Right renal cortex interstitium (tissue), 3 donors: ENCODE measurements at places on chromosomes 5 and 9.

GRCh38 chr9:91771864-91772263 is 178.2 kb downstream of the ROR2 start:
- no peak for DNase-seq

DNA sequence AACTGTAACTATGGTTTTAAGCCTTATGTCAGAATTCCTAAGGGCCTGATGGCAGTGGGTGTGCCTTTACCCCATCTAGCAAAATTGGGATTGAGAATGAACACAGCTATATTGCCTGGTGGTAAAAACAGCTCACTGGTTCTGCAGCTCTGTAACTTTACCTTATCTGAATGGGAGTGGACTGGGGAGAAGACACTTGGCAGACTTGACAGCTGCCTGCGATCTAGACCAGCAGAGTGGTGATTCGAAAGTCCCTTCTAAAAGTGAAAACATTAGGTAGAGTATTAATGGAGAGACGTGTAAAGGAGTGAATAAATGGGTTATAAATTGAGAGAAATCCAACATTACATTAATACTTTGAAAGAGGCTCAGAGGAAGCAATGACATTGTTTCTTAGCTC is 289.1 kb upstream of the EDIL3 start:
- no peak for DNase-seq

DNA sequence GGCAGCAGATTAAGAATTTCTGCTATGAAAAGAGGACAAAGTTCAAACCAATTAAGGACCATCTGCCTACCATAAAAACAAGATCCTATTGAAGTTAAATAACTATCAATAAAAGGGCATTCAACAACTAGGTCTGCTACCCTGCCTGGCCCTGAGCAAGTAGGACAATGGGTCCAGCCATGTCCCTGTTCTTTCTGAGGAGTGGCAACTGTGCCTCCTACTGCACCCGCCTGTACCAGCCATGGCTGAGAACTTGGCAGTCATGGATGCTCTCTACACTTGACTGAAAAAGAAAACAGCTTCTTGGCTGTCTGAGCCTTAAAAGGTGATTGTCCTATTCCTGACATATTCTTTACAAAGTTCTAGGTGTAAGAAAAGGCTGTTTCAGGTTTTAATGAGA is 652.4 kb downstream of the PDE4D start:
- no peak for DNase-seq

- DNase-seq, result no peak
Observed at GRCh38 chr9:5492965-5493678, 17.2 kb upstream of the PDCD1LG2 start.

GRCh38 chr9:111276431-111277128 is 53.4 kb downstream of the OR2K2 start:
- no peak for DNase-seq

GRCh38 chr9:73219985-73220626 is 68.4 kb downstream of the ANXA1 start:
- no peak for DNase-seq

DNA sequence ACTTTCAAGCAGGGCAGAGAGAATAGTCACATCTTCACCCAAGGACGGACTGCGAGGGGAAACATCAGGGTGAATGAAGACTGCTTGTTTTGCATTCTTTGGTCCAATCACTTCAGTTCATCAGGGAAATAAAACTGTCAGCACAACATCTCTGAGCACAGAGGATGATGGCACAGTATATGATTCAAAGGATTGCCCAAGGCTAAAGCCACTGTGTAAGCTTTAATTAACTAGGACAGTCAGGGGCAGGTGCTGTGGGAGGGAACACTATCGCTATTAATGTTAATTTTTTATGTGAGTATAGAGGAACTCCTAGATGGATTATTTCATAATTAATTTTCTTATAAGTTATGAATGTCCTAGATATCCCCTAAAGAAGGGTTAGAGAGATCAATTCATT is 112.1 kb downstream of the BASP1 start:
- no peak for DNase-seq

- DNase-seq, result no peak
Observed at GRCh38 chr5:56988490-56988889, 36.6 kb upstream of the MIER3 start.

- DNase-seq, result no peak
Observed at GRCh38 chr5:128528637-128529255, 9.3 kb downstream of the FBN2 start.

DNA sequence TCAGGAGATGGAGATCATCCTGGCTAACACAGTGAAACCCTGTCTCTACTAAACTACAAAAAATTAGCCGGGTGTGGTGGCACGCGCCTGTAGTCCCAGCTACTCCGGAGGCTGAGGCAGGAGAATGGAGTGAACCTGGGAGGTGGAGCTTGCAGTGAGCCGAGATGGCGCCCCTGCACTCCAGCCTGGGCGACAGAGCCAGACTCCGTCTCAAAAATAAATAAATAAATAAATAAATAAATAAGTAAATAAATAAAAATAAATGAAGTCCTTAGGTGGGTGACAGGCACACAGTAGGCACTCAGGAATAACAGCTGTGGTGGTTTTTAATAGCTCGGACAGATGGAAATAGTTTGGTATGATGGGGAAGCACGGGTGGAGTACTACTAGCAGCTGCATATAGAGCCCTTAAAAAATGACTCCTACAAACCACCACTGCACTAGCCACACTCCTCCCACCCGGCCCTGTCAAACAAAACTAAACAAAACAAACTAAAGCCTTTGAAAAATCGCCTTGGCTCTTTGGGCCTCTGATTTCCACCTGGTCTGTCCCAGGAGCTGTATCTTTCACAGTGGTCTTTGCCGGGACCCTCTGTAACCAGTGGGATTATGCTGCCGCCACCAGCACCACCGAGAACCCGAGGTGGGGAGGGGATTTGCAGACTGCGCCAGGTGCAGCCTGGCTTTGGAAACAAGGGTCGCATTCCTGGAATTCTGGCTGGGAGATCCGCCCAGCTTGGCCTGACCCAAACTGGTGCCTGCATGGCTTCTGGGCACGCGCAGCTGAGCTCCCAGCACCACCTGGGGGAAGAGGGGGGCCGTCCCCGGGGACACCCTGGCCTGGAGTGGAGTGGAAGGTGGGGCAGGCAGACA is 5.1 kb upstream of the WDR5 start:
- DNase-seq, result no peak

DNA sequence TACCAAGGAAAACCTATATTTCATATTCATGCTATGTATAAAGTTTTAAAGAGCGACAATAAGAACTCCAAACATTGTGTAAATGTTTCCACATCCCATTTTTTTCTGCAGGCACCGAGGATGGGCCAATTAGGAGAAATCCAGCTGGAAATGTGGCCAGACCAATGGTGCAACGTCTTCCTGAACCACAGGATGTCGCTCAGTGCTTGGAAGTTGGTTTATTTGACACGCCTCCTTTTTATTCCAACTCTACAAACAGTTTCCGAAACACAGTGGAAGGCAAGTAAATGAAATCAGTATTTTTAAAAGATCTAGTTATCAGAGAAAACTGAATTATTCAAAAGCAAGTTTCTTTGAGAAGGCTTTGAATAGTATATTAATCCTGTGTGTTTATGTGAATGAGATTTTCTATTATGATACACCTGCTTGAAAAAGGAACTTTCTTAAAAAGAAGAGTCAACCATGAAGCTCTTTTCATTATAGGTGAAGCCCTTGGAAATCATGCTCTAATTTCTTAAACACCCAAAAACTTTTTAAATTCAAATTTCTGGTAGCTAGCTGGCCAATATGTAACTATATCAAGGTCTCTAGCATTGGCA is 9.1 kb downstream of the TYRP1 start:
- peak; percentile 25 for DNase-seq

- no peak for DNase-seq
Observed at GRCh38 chr5:126519637-126520592, 75.1 kb downstream of the ALDH7A1 start.

DNA sequence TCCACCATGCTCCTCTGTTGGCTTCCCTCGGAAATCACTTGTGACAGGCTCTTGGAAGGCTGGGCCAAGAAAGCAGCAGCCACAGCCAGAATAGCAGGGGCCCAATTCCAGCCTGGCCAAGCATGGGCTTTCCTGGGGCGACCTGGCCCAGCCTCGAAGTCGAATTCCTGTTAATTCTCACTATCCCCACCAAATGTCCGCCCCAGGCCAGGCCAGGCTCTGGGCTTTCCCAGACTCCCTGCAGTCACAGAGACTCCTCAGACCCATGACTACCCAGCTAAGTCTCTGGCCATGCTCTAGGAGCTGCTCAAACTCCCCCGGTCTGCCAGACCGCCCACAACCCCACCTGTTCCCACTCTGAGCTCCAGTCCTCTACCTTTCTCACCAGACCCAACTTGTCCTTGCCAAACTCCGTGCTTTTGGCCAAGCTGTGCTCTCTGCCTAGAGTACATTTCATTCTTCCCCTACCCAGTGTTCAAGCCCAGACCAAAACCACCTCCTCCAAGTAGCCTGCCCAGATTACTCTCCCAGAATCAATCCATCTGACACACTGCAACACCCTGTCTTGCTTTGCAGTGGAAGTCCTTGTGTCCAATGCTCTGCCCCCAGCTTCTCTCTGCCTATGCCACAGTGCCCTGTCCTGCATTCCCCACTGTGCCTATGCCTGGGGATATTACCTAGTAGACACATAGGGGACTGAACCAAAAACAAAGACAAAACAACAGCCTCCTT is 26.2 kb downstream of the SHB start:
- no peak for DNase-seq

GRCh38 chr5:17069995-17070511 is 134.0 kb upstream of the MYO10 start:
- no peak for DNase-seq

GRCh38 chr5:159510282-159510681 is 180.0 kb upstream of the IL12B start:
- no peak for DNase-seq

DNA sequence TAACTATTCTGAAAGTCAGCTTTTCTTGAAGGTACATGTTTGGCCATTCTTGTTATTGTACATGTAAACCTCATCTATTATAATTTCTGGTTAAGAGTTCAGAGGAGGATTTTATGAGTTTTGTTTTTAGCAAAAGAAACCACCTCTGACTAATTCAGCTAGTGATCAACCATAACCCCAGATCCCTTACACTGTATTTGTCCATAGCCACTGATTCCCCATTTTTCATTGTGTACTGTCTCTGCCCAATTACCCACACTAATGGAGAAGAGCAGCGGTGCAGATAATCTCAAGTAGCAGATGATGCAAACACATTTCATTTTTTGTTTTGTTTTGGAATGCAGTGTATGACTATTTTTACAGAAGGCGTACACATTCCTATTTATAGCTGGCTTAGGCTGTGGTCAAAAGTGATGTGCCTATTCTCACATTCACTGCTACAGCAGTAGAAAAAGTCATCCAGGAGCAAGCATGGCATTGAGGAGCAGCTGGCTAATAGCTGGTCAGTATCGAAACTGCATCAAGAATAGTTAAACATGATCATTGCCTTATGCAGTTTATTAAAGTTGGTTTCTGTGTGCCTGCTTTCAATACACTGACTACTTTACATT is 988.3 kb downstream of the DTWD2 start:
- DNase-seq, result no peak

GRCh38 chr5:83553000-83553486 is 81.5 kb downstream of the VCAN start:
- no peak for DNase-seq

GRCh38 chr5:133995883-133996563 is 8.8 kb downstream of the VDAC1 start:
- no peak for DNase-seq

- DNase-seq, result no peak
Observed at GRCh38 chr5:68011801-68012200, 203.8 kb upstream of the PIK3R1 start.

GRCh38 chr5:95886340-95887044 is 64.0 kb upstream of the GLRX start:
- no peak for DNase-seq

DNA sequence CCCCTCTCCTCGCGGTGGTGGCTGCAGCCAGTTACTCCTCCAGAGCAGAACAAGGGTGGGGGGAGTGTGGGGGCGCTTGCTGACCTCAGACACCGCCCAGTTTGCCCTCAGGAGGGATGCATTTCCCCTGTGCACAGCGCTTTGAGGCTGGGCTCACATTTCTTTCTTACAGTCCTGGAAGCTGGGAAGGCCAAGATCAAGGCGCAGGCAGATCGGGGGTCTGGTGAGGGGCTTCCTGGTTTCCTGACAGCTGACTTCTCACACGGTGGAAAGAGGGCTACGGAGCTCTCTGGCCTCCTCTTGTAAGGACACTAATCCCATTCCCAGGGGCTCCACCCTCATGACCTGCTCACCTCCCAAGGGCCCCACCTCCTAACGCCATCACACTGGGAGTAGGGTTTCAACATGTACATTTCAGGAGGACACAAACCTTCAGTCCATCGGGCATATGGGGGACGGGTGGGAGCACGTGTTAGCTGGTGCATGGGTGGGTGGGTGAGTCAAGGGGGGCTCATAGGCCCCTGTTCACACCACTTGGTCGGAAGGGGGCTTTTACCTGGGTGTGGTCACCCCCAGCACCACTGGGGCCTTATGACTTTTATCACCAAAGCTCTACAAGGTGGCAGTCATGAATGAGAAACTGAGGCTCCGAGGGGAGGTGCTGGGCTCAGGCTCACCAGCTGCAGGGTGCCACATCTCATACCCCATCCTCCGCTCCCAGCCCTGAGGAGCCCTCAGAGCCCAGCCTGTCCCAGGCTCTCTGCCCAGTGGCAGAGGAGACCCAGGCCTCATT is 7.7 kb upstream of the SCGB3A1 start:
- DNase-seq, result no peak

GRCh38 chr5:68033029-68033428 is 182.5 kb upstream of the PIK3R1 start:
- DNase-seq, result no peak
